Effector memory CD8-positive, alpha-beta T cell (primary cell): ENCODE measurements at places on chromosomes 4 and X.

DNA sequence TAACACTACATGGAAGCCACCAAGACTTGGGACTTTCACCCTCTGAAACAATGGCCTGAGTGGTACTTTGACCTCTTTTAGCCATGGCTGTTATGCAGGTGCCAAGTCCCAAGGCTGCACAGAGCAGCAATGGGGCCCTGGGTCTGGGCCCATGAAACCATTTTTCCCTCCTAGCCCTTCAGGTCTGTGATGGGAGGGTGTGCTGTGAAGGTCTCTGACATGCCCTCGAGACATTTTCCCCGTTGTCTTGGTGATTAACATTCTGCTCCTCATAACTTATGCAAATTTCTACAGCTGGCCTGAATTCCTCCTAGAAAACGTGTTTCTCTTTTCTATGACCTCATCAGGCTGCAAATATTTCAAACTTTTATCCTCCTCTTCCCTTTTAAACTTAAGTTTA is 30.4 kb upstream of the ADGRA3 start:
- no peaks in the 10 kb centered on the region for H3K4me1 ChIP-seq
- H3K4me3 ChIP-seq = no peak overlapping the region

GRCh38 chrX:13742397-13743176 is 8.0 kb downstream of the OFD1 start:
- DNase-seq = peak; percentile 37
- peak overlapping the region; percentile 79 for H3K4me3 ChIP-seq
- H3K27ac ChIP-seq = peak overlapping the region; percentile 98
- peaks cover 53% of the 10 kb centered on the region for H3K36me3 ChIP-seq
- no peaks in the 10 kb centered on the region for H3K27me3 ChIP-seq

- H3K27ac ChIP-seq = no peak overlapping the region
- H3K27me3 ChIP-seq = peaks cover 16% of the 10 kb centered on the region
- no peaks in the 10 kb centered on the region for H3K36me3 ChIP-seq
- no peak overlapping the region for H3K4me3 ChIP-seq
These were observed 38.9 kb upstream of the HMGB3 start for GRCh38 chrX:150944233-150944632.

- peaks cover 8% of the 10 kb centered on the region for H3K27me3 ChIP-seq
- peaks cover 4% of the 10 kb centered on the region for H3K4me1 ChIP-seq
- no peak overlapping the region for H3K27ac ChIP-seq
- no peak overlapping the region for H3K4me3 ChIP-seq
- H3K36me3 ChIP-seq = no peaks in the 10 kb centered on the region
These were observed 60.7 kb upstream of the ABCG2 start for GRCh38 chr4:88219099-88219498.

- H3K4me1 ChIP-seq = no peaks in the 10 kb centered on the region
- no peak for DNase-seq
- peaks cover 41% of the 10 kb centered on the region for H3K27me3 ChIP-seq
These were observed 17.5 kb downstream of the VEGFD start for GRCh38 chrX:15366506-15367352.

GRCh38 chr4:40281913-40282312 is 53.2 kb upstream of the CHRNA9 start:
- no peaks in the 10 kb centered on the region for H3K27me3 ChIP-seq
- peak overlapping the region; percentile 7 for H3K4me3 ChIP-seq
- H3K36me3 ChIP-seq = peaks cover 5% of the 10 kb centered on the region
- peaks cover 37% of the 10 kb centered on the region for H3K4me1 ChIP-seq

GRCh38 chrX:155998761-155999510 is 1.4 kb downstream of the IL9R start:
- no peak for DNase-seq
- H3K27ac ChIP-seq = peak overlapping the region; percentile 38
- H3K27me3 ChIP-seq = no peaks in the 10 kb centered on the region
- H3K4me1 ChIP-seq = peaks cover 43% of the 10 kb centered on the region

DNA sequence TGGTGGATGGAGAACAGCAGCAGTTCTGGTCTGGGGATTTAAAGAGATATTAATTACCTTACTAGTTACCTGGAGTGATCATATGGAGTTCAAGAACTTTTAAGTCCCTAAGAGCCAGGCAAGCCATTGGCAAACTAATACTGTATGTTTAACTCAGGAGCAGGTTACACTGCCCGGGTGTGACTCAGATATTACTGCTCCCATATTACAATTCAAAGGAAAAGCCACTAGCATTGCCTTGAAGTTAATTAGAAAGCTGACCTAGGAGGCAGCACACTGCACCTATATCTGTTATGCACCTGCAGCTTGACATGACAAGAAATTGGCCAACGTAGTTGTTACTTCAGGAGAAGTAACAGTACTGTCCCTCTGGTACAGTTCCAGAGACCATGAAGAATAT is 47.2 kb downstream of the GRK4 start:
- H3K27ac ChIP-seq = no peak overlapping the region
- peaks cover 4% of the 10 kb centered on the region for H3K4me1 ChIP-seq
- DNase-seq = no peak

DNA sequence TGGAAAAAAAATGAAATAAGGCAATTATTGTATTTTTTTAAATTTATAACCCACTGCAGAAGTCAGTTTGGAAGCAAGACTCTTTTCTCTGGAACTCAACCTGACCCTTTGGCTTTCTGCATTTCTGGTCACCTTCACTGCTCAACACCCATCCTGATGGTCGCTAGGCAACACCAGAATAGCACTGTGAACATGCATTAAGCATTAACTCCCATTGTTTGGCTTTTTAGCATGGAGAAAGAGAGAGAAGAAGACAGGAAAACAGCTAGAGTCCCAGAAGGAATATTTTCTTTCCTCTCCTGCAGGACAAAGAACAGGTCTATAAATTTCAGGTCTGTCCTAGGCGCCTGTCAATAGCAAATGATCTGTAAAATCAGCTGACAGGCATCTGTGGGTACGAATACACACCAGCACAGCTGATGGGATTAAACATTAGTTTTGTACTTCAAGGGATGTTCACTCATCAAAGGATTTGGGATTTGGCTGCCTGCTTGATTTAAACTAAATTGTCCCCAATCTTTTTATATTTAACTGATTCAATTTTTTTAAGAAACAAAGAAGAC is 137.2 kb upstream of the ETNPPL start:
- no peaks in the 10 kb centered on the region for H3K36me3 ChIP-seq
- H3K4me1 ChIP-seq = no peaks in the 10 kb centered on the region
- no peak for DNase-seq
- no peak overlapping the region for H3K27ac ChIP-seq

- no peak overlapping the region for H3K4me3 ChIP-seq
- no peaks in the 10 kb centered on the region for H3K27me3 ChIP-seq
- no peak overlapping the region for H3K27ac ChIP-seq
- H3K36me3 ChIP-seq = peaks cover 4% of the 10 kb centered on the region
These were observed 22.0 kb upstream of the SMIM31 start for GRCh38 chr4:164731827-164732474.

DNA sequence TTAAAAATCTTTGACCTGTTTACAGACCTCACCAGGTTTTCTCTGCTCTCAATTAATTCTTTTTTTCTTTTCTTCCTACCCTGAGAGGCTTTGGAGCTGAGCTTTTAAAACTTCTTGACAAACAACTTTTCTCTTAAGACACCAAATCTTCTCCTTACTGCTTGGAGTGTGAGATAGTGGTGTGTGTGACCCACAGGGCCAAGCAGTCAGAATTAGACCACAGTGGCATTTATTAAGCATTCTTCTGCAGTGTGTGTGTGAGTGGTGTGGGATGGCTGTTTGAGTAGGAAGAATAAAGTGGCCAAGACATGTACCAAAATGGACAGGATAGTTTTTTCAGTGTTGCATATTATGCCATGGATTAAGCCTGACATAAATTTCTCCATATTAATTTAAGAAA is 665.1 kb downstream of the RAPGEF2 start:
- DNase-seq = no peak
- no peaks in the 10 kb centered on the region for H3K27me3 ChIP-seq
- no peaks in the 10 kb centered on the region for H3K4me1 ChIP-seq

DNA sequence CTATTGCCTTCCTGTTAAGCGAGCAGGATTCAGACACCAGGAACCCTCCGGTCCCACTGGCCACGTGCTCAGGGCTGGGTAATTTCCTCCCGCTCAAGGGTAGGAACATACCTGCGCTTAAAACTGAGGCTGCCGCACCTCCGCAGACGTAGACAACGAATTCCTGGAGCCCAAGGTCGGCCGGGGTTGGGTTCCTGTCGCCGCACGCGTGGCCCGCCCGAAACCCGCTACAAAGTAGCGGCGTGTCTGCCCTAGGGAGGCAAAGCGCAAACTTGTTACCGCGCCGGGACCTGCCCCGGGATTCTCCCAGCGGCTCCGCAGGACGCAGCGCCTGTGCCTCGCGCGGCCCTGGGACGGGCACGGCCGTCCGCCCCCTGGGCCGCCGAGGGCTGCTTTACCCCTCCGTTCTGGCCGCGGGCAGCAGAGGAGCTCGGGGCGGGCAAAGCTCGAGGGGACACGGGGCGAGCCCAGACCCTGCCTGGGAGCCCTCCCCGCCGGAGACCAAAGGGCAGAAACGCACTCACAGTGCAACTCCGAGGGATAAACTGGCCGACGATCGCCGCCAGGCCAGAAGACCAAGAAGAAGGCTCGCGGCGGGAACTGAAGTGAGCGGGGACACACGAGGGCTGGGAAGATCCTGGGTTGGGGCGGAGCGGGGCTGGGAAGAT is at the start of gene ERVMER34-1:
Gene ERVMER34-1, minus strand, starts transcription at position 607 of the 668 bp plus-strand sequence. CDS start 5,905 bp downstream, outside the sequence.
- H3K36me3 ChIP-seq = no peaks in the 10 kb centered on the region
- DNase-seq = no peak
- H3K27ac ChIP-seq = no peak within 1 kb of the TSS

- H3K27me3 ChIP-seq = no peaks in the 10 kb centered on the region
- H3K27ac ChIP-seq = no peak overlapping the region
- DNase-seq = peak; percentile 4
- no peaks in the 10 kb centered on the region for H3K36me3 ChIP-seq
- peaks cover 1% of the 10 kb centered on the region for H3K4me1 ChIP-seq
These were observed 11.0 kb upstream of the EIF4E start for GRCh38 chr4:98939892-98940298.

GRCh38 chrX:111103246-111103645 is 7.3 kb downstream of the PAK3 start:
- no peak overlapping the region for H3K27ac ChIP-seq
- no peak for DNase-seq
- H3K27me3 ChIP-seq = no peaks in the 10 kb centered on the region
- H3K4me1 ChIP-seq = peaks cover 6% of the 10 kb centered on the region
- no peak overlapping the region for H3K4me3 ChIP-seq

DNA sequence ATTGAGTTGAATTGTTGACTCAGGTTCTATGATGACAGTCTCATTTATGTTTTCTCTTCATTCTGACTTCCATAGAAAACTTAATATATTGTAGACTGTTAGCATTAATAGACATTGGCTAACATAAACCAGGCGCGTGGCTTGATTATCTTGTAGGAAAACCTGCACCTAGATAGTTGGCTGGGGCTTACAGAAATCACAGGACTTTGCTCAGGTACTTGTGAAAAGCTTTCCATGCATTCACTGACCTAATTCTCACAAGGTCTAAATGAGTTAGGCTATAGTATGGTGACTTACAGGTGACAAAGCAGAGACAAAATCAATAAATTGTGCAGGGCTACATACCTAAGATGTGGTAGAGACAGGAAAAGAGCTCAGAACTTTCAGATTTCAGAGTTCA is 212.8 kb downstream of the GPAT3 start:
- no peak for DNase-seq
- H3K27me3 ChIP-seq = peaks cover 11% of the 10 kb centered on the region
- no peaks in the 10 kb centered on the region for H3K36me3 ChIP-seq

DNA sequence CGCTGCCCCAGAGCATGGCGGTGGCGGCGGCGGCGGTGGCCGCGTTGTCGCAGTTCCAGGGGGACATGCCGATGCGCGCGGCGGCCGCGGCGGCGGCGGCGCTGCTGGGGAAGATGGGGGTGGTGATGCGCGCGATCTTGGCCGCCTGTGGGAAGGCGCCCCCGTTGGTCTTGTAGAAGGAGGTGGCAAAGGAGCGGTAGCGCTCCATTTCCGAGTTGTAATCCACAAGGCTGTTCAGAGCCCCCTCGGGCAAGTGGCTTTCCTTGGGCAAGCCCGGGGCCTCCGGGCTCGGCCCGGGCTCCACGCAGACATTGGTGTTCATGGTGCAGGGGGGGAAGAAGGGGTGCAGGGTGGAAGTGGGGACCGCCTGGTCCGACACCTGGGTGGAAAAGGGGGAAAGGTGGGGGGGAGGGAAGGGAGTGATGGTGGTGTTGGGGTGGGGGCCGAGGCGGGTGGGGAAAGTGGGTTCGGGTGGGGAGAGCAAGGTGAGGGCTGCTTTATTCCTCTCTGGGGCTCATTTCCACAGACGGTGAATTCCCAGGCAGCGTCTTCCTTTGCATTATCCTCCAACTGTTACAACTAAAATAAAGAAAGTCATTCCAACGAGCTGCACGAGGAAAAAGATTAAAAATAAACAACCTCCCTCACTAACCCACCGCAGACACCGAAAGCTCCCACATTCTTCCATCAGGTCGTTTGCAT is 3.1 kb downstream of the CXXC4 start:
- DNase-seq = peak; percentile 48
- peaks cover 34% of the 10 kb centered on the region for H3K4me1 ChIP-seq
- peak overlapping the region; percentile 64 for H3K27ac ChIP-seq
- peak overlapping the region; percentile 85 for H3K4me3 ChIP-seq
- H3K27me3 ChIP-seq = peaks cover 15% of the 10 kb centered on the region

- peak overlapping the region; percentile 86 for H3K4me3 ChIP-seq
- peaks cover 60% of the 10 kb centered on the region for H3K4me1 ChIP-seq
- no peaks in the 10 kb centered on the region for H3K27me3 ChIP-seq
- H3K36me3 ChIP-seq = peaks cover 71% of the 10 kb centered on the region
- H3K27ac ChIP-seq = peak overlapping the region; percentile 97
These were observed 1.1 kb downstream of the CTBP1 start for GRCh38 chr4:1247864-1248244.

DNA sequence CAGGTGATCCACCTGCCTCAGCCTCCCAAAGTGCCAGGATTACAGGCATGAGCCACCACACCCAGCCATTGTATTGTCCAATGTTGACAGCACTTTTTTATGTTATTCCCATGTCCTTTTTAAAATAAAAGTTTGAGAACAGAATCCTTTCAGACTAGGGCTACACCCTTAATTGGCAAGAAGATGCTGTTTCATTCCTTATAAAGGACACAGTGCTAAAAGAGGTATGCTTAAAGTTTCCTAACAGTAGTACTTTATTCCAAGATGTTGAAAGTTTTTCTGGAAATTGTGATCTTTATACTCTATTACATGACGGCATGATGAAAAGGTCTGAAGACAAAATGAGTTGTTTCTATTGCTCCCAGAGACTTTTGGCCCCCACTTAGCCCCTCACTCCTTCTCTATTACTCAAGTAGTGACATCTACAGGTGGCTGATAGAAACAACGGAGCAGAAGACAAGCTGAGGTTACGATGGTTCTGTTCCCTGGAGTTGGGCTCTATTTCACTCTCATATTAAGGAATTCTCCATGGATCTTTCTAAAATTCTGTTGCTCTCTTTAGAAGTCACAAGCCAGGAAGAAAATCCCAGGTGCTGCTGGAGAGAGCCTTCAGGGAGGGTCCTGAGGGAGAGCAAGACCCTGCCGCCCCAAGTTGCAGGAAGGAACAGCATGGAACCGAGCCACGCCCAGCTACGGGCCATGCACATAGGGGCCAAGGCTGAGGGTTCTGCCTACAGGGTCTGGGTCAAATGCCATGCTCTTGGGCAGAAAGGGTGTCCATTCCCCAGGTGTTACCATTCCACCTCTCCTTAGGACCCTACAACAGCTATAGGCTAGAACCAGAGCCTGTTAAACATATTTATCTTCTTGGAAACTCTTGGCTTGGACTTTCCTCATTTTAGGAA is 22.8 kb downstream of the RPL9 start:
- no peak overlapping the region for H3K27ac ChIP-seq
- H3K4me3 ChIP-seq = no peak overlapping the region

- DNase-seq = no peak
- H3K27me3 ChIP-seq = no peaks in the 10 kb centered on the region
- H3K4me3 ChIP-seq = no peak overlapping the region
- no peak overlapping the region for H3K27ac ChIP-seq
- no peaks in the 10 kb centered on the region for H3K36me3 ChIP-seq
These were observed 336.6 kb downstream of the SLITRK2 start for GRCh38 chrX:146154191-146154590.
